ENCODE measurements at places on chromosomes 16 and 17.

- DNase-seq: no peak
Observed at GRCh38 chr16:2308089-2308962, 32.2 kb downstream of the ABCA3 start.

DNA sequence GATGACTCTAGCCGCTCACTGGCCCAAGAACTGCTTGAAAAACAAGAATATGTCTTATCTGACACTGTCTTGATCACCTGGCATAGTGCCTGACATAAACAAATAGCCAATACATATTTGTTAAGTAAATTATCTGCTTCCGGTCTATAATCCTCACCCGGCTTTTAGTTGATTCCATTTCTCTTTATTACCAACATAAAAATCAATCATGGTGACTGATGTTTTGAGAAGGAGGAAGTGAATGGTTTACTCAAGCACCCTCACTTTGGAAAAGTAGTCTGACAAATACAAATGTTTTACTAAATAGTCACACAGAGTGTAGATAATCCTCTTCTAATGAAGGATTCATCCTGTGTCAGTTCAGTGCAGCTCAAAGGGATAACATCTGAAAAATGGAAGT is 47.0 kb downstream of the SKAP1 start:
- no peak for DNase-seq

- no peak for DNase-seq
Observed at GRCh38 chr17:65287040-65287439, 149.9 kb downstream of the RGS9 start.

DNA sequence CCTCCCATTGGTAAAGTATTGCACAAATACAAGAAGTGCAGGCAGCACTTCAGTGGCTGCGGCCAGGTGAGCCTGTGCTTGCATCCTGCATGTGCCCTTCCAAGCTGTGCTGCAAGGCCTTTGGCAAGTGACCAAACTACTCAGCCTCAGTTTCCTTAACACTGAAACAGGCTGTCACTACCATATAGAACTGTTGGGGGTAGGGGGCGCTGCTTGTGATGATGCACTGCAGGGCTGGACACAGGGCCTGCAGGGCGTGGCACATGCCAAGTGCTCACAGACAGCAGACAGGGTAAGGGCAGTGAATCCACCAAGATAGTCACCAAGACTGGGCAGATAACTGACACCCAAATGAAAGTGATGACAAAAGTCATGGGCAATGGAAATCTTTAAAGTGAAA is 65.6 kb upstream of the SREBF1 start:
- DNase-seq: no peak

DNA sequence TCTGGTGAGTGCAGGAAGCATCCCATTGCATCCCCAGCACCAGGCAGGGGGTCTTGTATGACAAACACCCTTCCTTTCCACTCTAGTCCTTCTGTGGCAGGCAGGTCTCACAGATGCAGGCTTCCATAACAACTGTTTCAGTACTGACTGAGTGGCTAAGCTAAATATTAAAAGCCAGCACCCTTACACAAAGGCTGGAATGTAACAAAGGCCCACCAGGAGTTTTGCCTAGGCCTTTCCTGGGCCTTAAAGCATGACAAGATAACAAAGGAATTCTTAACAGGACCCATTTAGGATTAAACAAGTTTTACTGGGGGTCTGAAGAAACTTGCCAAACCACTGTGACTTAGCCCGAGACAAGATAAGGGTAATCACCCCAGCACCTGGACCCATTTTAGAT is 228.9 kb upstream of the RPL38 start:
- no peak for DNase-seq

GRCh38 chr17:79987187-79987934 is 48.3 kb downstream of the TBC1D16 start:
- DNase-seq: no peak

DNA sequence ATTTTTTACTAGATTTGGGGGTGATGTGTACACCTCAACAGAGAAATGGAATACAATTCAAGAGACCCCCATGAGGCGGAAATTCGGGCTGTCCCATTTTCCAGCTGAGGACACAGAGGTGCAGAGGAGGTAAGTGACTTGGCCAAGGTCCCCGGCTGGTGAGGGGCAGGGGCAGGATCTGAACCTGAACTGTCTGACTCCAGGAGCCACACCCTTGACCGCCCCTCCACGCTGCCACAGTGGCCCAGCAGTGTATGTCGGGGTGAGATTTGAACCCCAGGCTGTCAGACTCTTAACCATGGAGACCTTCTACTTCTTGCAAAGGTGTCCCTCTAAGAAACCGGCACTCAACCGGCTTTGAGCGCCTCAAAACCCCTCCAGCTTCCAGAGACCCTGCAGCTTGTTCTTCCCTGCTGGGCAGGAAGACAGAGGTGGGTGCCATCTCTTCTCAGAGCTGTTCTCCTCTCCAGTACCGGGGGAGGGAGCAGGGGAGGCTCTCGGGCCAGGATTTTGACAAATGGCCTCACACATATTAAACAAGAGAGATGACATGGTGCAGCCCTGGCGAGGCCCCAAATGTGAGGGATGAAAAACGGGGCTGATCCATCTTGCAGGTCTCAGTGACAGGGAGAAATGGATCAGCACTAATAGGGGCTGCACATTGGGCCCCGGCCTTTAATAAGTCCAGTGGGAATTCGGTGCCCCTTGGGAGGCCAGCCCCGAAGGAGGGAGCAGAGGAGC is 222.3 kb downstream of the GSG1L start:
- no peak for DNase-seq

DNA sequence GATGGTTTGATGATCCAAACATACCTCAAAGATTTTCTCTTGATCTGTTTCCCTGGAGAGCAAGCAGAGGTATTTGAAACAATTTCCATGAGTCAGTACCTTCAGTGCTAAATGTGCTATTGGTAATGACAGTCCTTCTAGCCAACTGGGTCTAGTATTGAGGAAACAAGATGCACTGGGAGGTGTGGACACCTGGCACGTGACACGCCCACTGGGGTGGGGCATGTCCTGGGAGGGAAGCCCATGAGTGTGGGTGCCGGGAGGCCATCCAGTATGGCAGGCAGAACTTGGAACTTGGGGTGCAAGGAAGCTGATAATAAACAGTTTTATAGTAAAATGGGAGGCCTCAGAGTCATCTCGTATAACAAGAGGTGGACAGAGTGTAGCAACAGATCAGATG is 17.9 kb upstream of the AKAP1 start:
- no peak for DNase-seq

GRCh38 chr17:9360677-9361081 is 214.9 kb downstream of the STX8 start:
- no peak for DNase-seq

GRCh38 chr17:64146418-64147109 is 16.6 kb upstream of the ERN1 start:
- DNase-seq: peak; percentile 75

- DNase-seq: no peak
Observed at GRCh38 chr17:80742091-80742490, 197.5 kb downstream of the RPTOR start.

DNA sequence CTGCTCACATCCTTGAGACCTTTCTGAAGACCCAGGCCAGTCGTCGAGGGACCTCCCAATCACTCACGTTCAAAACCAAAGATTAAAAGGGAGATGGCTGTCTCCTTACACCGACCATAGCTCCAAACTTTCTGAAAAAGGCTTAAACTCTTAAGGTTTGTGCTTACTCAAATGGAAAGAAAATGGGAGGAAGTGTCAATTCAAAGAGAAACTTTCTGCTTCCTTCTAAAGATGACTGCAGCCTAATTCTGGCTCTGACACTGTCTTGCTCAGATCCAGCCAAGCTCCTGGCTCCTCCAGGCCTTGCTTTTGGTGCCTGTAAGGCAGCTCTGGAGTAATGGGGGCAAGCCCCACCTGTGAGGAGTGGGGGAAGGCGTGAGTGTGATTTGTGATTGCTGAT is 54.9 kb upstream of the WSB1 start:
- DNase-seq: no peak

DNA sequence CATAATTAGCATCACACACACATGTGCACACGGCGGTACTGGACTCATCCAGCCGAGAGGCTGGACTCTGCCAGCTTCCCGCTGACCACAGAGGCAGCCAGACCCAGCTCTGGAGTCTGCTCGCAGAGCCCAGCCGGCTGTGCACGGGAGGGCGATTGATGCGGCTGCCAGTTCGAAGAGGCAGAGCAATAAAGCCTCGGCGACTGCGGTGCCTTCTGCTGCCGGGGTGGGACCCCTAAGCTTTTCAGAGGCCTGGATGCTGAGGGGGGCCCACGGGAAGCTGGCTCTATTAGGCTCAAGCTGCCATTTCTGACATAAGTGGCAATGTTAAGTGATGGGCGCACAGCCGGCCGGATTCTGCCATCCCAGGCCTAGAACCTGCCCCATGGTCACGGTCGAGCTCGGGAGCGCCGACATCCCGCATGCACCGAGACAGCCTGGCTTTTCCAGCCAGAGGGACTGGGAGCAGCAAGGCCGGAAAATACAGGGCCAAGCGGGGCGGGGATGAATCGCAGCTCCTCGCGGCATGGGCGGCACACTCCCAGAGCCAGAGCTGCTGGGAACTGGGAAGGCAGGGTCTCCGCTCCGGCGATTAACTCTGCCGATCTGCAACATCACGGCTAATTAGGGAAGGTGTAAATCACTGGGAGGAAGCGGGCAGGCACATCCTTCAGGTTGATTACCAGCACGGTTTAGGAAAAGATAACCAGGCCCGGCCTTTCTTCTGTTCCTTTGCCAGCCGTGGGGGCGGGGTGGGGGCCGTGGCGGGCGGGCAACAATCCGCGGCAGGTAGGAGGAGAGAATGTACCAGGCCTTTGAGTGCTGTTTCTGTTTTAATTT is 57.7 kb downstream of the TBC1D16 start:
- no peak for DNase-seq

DNA sequence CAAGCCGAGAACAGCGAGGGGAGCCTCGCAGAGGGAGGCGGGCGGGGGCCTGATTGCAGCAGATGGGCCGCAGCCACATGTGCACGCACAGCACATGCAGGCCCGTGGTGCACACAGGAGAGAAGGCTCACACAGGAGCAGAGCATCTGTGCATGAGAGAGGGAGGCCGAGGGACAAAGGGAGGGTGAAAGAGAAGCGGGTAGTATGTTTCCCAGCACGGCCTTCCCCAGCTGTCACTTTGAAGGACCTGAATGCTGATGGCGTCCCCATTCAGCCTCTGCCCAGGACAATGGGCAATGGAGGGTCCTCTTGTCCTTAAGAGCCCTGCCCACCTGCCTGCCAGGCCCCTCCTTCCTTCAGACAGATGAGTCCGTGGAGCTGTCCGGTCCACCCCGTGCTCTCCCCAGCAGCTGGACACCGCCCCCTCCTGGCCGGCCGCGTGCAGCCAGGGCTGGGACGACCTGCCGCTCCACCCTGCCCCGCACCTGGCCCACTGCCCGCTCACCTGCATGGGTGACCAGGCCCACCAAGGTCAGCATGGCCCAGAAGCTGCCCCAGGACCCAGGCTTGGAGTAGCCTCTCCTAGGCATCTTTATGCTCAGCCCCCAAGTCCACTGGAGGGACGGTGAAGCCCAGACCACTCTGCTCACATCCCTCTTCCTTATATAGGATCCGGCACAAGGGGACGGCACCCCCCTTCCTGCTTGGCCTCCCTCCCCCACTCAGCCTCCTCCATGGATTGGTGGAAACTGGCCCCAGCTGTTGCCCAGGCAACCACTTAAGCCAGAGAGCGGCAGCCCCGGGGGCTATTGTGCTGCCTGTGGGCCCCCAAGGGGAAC is at the start of gene BTBD17:
BTBD17 (minus strand) TSS at position 639 of the 839 bp plus-strand sequence; CDS start at position 590, 49 bp downstream.
- DNase-seq: peak; percentile 37

- DNase-seq: no peak
Observed at GRCh38 chr16:468068-468821, 42.8 kb downstream of the RAB11FIP3 start.

DNA sequence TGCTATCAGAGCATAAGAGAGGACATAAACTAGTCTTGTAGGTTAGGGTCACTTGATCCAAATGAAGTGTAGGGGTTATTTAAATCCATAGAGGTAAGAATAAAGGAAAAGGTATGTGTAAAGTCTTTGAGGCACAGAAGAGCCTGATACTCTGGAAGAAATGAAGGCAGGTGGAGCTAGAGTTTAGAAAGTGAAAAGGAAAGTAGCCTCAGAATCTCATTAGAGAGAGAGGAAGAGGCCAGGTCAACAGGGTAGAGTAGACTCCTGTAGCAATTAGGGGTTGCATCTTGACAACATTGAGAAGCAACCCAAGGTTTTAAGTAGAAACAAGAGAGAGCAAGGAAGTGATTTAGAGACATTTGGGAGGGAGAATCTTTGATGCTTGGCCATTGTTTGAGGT is 235.2 kb upstream of the SOX9 start:
- DNase-seq: no peak

- no peak for DNase-seq
Observed at GRCh38 chr16:23367988-23368387, 65.9 kb downstream of the SCNN1B start.

GRCh38 chr17:7081341-7082062 is 1.5 kb upstream of the CLEC10A start:
- DNase-seq: no peak

- DNase-seq: no peak
Observed at GRCh38 chr17:57721967-57722703, 23.0 kb downstream of the CCDC182 start.

- DNase-seq: peak; percentile 82
Observed at GRCh38 chr16:25210758-25211157, 6.0 kb upstream of the AQP8 start.

Measured in OCI-M1 (cell line).